ENCODE measurements at places on chromosomes 5 and 9.

DNA sequence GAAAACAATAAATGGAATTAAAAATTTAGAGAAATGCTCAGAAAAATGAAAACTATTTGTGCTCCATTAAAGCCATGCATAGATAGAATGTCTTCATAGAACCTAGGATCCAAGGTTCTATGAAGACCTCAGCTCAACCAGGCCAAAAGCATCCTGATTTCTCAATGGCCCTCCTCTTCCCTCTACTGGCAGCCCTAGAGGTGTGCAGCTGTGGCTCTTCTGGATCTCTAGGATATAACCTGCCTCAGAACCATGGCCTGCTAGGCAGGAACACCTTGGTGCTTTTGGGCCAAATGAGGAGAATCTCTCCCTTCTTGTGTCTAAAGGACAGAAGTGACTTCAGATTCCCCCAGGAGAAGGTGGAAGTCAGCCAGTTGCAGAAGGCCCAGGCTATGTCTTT is 15.1 kb downstream of the IFNA1 start:
- H3K36me3 ChIP-seq, result no peaks in the 10 kb centered on the region
- no peaks in the 10 kb centered on the region for H3K4me1 ChIP-seq
- no peaks in the 10 kb centered on the region for H3K27me3 ChIP-seq
- no peak overlapping the region for H3K27ac ChIP-seq

DNA sequence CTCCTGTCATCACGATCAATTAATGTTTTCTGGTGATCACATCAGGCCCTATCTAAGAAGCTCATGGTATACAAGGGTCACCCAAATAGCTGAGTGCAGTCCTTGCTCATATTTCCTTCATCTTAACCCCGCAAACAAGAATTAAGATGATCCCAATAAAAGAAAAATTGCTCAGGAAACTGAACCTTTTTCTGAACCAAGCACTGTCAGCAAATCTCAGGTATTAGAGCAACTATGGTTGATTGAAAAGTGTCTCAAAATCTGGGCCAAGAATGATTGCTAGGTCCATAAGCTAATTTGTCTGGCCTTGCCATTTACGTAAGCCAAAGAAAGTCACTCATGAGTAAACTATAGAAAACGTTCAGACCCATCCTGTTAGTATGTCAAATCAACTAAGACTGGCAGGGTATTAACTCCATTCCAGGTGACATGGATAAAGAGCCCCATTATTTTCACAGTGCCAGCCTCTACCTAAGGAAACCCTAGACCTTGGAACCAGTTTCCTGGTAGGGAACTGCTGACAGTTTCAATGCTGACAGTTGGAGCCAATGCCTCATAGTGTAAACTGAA is 209.3 kb downstream of the DEPDC1B start:
- no peaks in the 10 kb centered on the region for H3K4me1 ChIP-seq
- DNase-seq, result no peak
- no peaks in the 10 kb centered on the region for H3K36me3 ChIP-seq
- no peaks in the 10 kb centered on the region for H3K27me3 ChIP-seq
- H3K27ac ChIP-seq, result no peak overlapping the region

GRCh38 chr5:160445132-160445531 is 23.5 kb downstream of the PTTG1 start:
- DNase-seq, result no peak
- no peaks in the 10 kb centered on the region for H3K27me3 ChIP-seq
- no peaks in the 10 kb centered on the region for H3K36me3 ChIP-seq
- no peaks in the 10 kb centered on the region for H3K4me1 ChIP-seq
- no peak overlapping the region for H3K4me3 ChIP-seq

- H3K27me3 ChIP-seq, result peaks cover 26% of the 10 kb centered on the region
- H3K4me3 ChIP-seq, result no peak overlapping the region
- DNase-seq, result no peak
- no peak overlapping the region for H3K27ac ChIP-seq
- H3K36me3 ChIP-seq, result no peaks in the 10 kb centered on the region
Observed at GRCh38 chr5:118326481-118327045, 661.8 kb downstream of the DTWD2 start.

GRCh38 chr5:179488491-179488890 is 61.9 kb upstream of the RUFY1 start:
- H3K4me3 ChIP-seq, result no peak overlapping the region
- no peak for DNase-seq
- no peaks in the 10 kb centered on the region for H3K36me3 ChIP-seq

GRCh38 chr5:180104168-180104530 is 32.6 kb upstream of the RNF130 start:
- H3K27me3 ChIP-seq, result no peaks in the 10 kb centered on the region
- H3K27ac ChIP-seq, result no peak overlapping the region
- DNase-seq, result no peak
- H3K36me3 ChIP-seq, result no peaks in the 10 kb centered on the region

GRCh38 chr9:18942801-18943200 is 90.2 kb downstream of the SAXO1 start:
- DNase-seq, result no peak
- no peak overlapping the region for H3K4me3 ChIP-seq
- H3K36me3 ChIP-seq, result no peaks in the 10 kb centered on the region
- no peak overlapping the region for H3K27ac ChIP-seq
- H3K27me3 ChIP-seq, result no peaks in the 10 kb centered on the region

DNA sequence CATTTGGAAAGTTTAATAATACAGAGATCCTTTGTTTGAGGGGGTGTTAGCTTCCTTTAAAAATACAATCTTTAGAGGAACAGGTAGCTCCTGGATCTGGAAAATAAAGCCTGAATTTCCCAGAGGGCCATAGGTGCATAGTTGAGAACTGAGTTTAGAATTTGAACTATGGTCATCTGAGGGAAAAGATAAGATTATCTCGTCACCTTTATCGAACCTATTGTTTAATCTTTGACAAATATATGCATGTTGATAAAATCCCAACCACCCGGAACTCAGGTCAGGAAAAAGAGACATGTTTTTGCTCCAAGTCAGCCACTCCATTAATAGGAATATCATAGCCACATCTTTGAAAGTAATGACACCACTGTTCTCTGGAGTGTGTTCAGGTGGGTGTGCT is 91.7 kb upstream of the FAM169A start:
- no peaks in the 10 kb centered on the region for H3K36me3 ChIP-seq
- no peaks in the 10 kb centered on the region for H3K27me3 ChIP-seq
- H3K4me1 ChIP-seq, result peaks cover 18% of the 10 kb centered on the region
- H3K27ac ChIP-seq, result no peak overlapping the region
- no peak for DNase-seq

DNA sequence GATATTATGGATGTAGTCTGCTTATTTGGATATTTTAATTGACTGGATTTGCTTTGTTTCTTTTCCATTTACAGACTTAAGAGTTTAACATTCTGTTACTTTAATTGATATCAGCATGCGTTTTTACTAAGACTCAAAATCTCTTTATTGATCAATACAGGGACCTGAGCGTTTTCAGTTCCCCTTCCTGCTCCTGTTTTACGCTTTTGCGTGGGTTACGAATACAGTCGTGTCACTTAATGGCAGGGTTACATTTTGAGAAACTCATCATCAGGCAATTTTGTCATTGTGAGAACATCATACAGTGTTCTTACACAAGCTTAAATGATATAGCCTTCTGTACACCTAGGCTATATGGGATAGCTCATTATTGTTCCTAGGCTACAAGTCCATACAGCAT is 65.2 kb downstream of the PBX3 start:
- no peak for DNase-seq
- H3K36me3 ChIP-seq, result no peaks in the 10 kb centered on the region
- H3K27me3 ChIP-seq, result no peaks in the 10 kb centered on the region
- H3K4me3 ChIP-seq, result no peak overlapping the region
- H3K4me1 ChIP-seq, result peaks cover 4% of the 10 kb centered on the region

Measured in endodermal cell (in vitro differentiated cells).